ENCODE measurements at places on chromosomes 6 and 20. TPM values are rescaled to one million over a fixed set of nuclear protein-coding genes. Genes with fewer than 3 reads are reported as not detected.

DNA sequence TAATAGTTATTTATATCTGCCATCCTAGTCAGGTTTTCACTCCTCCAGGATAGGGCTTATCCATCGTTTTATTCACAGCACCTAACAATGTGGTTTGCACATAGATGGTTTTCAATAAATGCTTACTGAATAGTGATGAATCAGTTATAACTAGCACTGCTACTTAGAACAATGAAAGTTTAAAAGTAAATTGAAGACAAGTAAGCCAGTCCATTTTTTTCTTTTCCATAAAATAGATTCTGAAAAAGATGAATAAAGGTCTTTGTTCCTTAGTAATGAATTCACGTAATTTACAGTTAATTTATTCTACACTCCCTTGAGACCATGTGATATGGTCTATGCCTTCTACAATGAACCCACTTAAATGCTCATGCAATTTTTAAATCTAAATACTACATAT lies 212.5 kb downstream of the RNGTT start:
- no peak for DNase-seq
- H3K27ac ChIP-seq = no peak overlapping the region
- no peaks in the 10 kb centered on the region for H3K36me3 ChIP-seq
- no peaks in the 10 kb centered on the region for H3K27me3 ChIP-seq
- H3K4me1 ChIP-seq = no peaks in the 10 kb centered on the region
- no peak overlapping the region for H3K4me3 ChIP-seq

GRCh38 chr6:37820718-37821079 lies 1.2 kb downstream of the ZFAND3 start:
- peak overlapping the region; percentile 76 for H3K4me3 ChIP-seq
- H3K27me3 ChIP-seq = no peaks in the 10 kb centered on the region
- H3K27ac ChIP-seq = peak overlapping the region; percentile 55

DNA sequence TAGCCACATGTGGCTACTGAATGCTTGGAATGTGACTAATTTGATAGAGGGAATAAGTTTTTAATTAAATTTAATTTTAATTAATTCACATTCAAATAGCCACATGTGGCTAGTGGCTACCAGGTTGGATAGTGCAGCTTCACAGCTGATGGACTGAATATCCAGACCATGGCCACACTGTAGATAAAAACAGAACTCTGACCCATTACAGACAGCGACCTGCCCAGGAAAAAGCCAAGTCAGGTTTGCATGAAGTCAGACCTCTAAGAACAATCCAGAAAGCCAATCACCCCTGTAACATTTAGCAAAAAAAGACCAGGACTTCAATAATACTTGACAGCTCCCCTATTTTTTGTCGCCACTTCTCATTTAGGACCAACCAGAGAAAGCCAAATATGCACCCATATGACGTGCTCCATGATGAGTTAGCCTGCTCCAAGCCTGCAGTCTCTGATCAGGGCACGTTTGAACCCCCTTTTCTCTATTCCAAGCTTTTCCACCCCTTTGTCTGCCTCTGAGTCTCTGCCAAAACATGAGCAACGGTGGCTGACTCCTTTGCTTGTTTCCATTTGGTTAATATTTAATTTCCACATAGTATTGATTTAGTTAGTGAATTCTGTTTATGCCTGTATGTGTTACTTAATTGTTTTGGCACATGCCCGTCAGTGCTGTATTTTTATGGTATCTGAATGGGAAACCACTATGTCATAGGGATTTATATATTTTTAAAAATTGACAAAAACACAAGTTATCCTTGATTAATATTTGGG lies 636.3 kb downstream of the UTRN start:
- peak overlapping the region; percentile 45 for H3K27ac ChIP-seq
- DNase-seq = no peak
- peaks cover 10% of the 10 kb centered on the region for H3K4me1 ChIP-seq
- no peak overlapping the region for H3K4me3 ChIP-seq

- no peak overlapping the region for H3K4me3 ChIP-seq
- H3K36me3 ChIP-seq = no peaks in the 10 kb centered on the region
- no peak overlapping the region for H3K27ac ChIP-seq
- H3K27me3 ChIP-seq = no peaks in the 10 kb centered on the region
- no peaks in the 10 kb centered on the region for H3K4me1 ChIP-seq
- DNase-seq = no peak
These were observed 49.7 kb upstream of the ENPP4 start for GRCh38 chr6:46080111-46080510.

- no peak for DNase-seq
- H3K4me1 ChIP-seq = no peaks in the 10 kb centered on the region
- H3K27ac ChIP-seq = no peak overlapping the region
- H3K4me3 ChIP-seq = no peak overlapping the region
- no peaks in the 10 kb centered on the region for H3K27me3 ChIP-seq
These were observed 124.9 kb downstream of the KLHL32 start for GRCh38 chr6:97049253-97050011.

DNA sequence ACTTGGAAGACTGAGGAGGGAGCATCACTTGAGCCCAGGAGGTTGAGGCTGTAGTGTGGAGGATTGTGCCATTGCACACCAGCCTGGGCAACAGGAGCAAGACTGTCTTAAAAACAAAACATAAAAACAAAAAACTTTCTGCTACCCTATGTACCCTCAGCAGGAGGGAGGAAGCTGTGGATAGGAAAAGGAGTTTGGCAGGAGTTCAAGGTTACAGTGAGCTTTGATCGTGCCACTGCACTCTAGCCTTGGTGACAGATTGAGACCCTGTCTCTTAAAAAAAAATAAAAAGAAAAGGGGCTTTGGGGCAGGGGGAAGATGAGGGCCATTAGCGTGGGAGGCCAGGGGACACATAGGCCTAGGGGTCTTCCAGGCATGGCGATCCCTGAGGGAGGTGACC lies 135.7 kb downstream of the DHX35 start:
- H3K27ac ChIP-seq = no peak overlapping the region
- H3K4me3 ChIP-seq = no peak overlapping the region
- DNase-seq = no peak
- no peaks in the 10 kb centered on the region for H3K36me3 ChIP-seq
- H3K27me3 ChIP-seq = no peaks in the 10 kb centered on the region

DNA sequence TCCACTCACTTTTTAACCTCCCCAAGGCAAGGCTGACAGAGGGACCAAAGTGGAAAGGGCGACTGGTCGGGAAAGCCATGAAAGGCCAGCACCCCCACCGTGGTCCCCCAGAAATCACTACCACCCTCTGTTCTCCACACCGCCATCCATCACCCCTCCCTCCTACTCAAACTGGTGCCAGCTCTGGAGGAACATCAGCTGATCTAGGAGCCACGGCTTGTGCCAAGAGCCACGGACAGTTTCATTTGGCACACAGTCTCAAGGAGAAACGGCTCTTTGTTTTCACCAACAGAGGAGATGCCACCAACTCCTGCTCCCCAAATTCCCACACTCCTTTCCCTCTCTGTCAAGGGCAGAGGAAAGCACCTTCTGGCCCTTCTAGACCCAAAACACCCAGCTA lies 26.0 kb downstream of the TBC1D7 start:
- H3K27me3 ChIP-seq = no peaks in the 10 kb centered on the region
- DNase-seq = no peak
- H3K4me1 ChIP-seq = peaks cover 13% of the 10 kb centered on the region
- H3K36me3 ChIP-seq = peaks cover 56% of the 10 kb centered on the region
- H3K27ac ChIP-seq = peak overlapping the region; percentile 29

DNA sequence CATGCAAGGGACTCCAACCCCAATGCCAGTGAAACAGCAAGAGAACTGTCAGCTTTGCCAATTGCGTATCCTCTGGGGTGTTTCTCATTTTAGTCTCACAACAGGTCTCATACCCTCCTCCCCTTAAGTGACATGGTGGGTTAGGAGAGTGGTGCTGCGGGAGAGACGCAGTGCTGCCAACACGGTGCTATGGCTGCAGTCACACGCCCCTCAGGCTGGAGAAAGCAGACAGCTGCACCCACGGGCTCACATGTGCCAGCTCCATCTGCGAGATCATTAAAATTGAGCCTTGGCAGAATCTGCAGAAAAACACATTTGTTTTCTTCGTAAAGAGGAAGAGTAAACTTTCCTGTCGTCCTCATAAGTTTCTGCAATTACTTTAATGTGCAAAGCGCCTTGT lies 114.7 kb downstream of the ANKRD60 start:
- no peak for DNase-seq
- H3K4me3 ChIP-seq = no peak overlapping the region
- no peak overlapping the region for H3K27ac ChIP-seq
- H3K36me3 ChIP-seq = no peaks in the 10 kb centered on the region
- no peaks in the 10 kb centered on the region for H3K27me3 ChIP-seq

DNA sequence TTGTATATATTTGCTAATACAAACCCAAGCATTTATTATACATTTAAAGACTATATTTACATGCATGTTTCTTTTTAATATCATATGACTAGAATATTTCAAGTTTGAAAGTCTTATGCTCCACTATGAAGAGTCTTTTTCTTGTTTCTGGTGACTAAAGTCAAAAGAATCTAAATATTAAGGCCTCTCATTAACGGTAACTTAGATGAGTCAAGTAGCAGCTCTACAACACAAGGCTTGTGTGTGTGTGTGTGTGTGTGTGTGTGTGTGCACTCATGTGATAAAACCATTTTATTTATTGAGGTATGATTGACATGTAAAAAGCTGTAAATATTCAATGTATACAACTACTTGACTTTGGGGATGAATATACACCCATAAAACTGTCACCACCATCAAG lies 275.6 kb downstream of the TFAP2B start:
- no peak overlapping the region for H3K4me3 ChIP-seq
- no peak overlapping the region for H3K27ac ChIP-seq
- H3K4me1 ChIP-seq = no peaks in the 10 kb centered on the region
- H3K27me3 ChIP-seq = no peaks in the 10 kb centered on the region

- no peaks in the 10 kb centered on the region for H3K27me3 ChIP-seq
- no peak overlapping the region for H3K4me3 ChIP-seq
- H3K27ac ChIP-seq = no peak overlapping the region
These were observed 734.4 kb downstream of the MAFB start for GRCh38 chr20:39954621-39955020.

DNA sequence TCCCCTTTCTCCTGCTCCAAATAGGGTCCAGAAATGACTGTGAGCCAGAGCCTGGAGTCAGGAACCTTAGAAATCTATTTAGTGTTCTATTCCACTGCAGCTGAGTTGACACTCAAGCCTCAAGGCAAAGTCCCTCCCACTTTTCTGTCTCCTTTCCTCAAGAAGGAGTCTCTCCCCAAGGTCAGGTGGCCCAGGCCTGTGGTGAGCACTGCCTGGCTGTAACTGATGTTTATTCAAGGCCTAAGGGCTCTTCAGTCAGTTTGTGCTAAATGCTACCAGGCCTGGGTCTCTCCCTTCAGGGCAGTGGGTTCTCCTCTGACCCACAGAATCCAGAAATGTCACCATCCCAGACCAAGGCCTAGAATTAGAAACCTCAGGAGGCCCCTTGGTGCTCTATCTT lies 1042.9 kb upstream of the EPHA7 start:
- no peak for DNase-seq
- no peaks in the 10 kb centered on the region for H3K4me1 ChIP-seq

Gene SPATA25
- total RNA-seq = not detected

GRCh38 chr6:112946051-112946450 lies 598.9 kb downstream of the RFPL4B start:
- no peak overlapping the region for H3K27ac ChIP-seq
- no peak overlapping the region for H3K4me3 ChIP-seq
- H3K27me3 ChIP-seq = no peaks in the 10 kb centered on the region
- no peak for DNase-seq
- H3K4me1 ChIP-seq = no peaks in the 10 kb centered on the region

Gene ZNF165
- total RNA-seq = 0.61 TPM

GRCh38 chr6:116925088-116925794 lies 48.2 kb downstream of the RFX6 start:
- no peaks in the 10 kb centered on the region for H3K4me1 ChIP-seq
- no peaks in the 10 kb centered on the region for H3K27me3 ChIP-seq
- no peak overlapping the region for H3K4me3 ChIP-seq
- DNase-seq = no peak

Gene SLC17A3
- total RNA-seq = 1.6 TPM

DNA sequence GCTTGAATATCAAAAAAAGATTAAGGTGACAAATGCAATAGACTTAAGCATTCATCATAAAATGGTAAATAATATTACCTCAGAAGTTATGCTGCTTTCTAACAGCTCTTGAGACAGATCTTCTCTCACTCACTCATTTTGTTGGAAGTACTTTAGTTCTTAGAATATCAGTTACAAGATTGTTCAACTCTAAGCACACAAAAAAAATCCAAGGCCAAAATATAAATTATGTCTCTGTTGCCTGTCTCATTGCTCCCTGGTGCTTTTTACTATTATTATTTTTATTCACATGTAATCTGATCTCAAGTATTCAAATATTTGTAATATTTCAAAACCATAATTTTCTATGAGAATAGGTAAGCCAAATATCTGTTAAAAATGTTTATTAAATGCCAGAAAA lies 259.4 kb upstream of the HSF2 start:
- no peak for DNase-seq
- no peaks in the 10 kb centered on the region for H3K4me1 ChIP-seq
- H3K36me3 ChIP-seq = no peaks in the 10 kb centered on the region
- H3K4me3 ChIP-seq = no peak overlapping the region
- H3K27me3 ChIP-seq = no peaks in the 10 kb centered on the region
- H3K27ac ChIP-seq = no peak overlapping the region

Gene CD109
- total RNA-seq = 0.24 TPM

DNA sequence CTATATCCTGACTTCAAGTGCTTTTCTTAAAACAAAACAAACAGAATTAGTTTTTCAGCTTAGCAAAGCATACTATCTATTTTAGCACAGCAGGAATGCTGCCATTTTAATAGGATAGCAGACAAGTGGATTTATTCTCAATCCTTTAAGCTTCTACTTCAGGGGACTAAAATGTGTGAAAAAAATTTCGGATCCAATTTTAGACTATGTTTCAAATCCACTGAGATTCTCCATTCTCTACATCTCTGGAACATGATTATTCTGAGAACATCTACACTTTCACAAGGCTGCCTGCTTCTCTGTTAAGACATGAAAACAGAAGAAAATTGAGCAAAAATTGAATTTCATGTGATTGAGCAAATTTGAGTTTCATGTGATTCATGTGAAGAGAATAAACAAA lies 1321.3 kb downstream of the HACE1 start:
- H3K4me3 ChIP-seq = no peak overlapping the region
- no peaks in the 10 kb centered on the region for H3K4me1 ChIP-seq
- H3K27ac ChIP-seq = no peak overlapping the region
- H3K36me3 ChIP-seq = no peaks in the 10 kb centered on the region
- DNase-seq = no peak

GRCh38 chr6:151390851-151391470 lies 398 bp downstream of the ZBTB2 start:
- peak overlapping the region; percentile 95 for H3K27ac ChIP-seq
- peak; percentile 82 for DNase-seq
- H3K4me1 ChIP-seq = peaks cover 42% of the 10 kb centered on the region
- peaks cover 3% of the 10 kb centered on the region for H3K36me3 ChIP-seq

Data from natural killer cell (primary cell).